Forelimb muscle (tissue), 1 donor: ENCODE measurements at places on chromosomes 1 and 21.

DNA sequence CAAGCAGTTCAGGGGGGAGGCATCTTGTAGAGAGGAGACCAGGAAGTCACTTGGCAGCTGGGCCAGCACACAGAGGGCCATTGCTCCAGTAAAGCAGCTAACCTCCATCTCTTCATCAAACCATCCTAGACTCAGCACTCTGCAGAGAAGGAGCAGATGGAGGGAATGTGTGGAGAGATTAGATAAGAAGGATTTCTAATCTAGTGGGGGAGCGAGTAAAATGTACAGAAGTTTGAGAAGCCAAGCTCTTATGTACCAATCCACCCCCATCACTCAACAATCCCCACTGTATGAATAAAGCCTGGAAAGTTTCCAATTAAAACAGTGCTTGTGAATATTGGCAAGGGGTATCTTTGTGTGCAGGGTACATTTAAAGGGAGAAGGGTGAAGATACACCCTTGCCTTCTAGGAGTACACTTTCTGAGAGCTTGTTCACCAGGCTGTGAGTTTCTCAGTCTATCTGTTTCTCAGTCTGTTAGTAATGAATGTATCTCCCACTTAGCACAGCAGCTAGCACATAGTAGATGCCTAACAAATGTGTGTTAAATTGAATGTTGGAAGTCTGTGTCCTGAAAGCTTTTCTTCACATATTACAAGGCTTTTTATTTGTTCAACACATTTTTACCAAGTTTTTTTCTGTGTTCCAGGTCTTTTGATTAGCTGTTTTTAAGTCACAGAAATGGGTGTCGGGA is 142.7 kb upstream of the UBE2U start:
- DNase-seq, result no peak

DNA sequence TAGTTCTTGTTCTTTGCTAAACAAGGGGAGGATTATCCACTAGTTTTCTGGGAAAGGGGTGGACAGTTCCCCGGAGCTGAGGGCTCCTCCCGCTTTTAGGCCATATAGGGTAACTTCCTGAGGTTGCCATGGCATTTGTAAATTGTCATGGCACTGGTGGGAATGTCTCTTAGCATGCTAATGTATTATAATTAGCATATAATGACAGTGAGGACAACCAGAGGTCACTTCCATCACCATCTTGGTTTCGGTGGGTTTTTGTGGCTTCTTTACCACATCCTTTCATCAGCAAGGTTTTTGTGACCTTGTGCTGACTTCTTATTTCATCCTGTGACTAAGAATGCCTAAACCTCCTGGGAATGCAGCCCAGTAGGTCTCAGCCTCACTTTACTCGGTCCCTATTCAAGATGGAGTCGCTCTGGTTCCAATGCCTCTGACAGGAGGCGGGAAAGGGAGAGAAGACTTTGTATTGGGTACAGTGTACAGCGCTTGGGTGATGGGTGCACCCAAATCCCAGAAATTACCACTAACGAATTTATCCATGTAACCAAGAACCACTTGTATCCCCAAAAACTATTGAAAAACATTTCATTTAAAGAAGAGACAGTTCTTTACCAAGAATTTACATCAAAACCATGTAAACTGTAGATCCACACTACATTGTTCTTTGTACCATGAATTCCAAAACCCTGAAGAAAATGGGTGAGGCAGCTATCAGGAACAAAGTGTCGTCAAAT is 8.7 kb upstream of the SLC2A5 start:
- DNase-seq, result no peak

GRCh38 chr1:213661302-213661701 is 326.5 kb upstream of the PROX1 start:
- DNase-seq, result no peak

DNA sequence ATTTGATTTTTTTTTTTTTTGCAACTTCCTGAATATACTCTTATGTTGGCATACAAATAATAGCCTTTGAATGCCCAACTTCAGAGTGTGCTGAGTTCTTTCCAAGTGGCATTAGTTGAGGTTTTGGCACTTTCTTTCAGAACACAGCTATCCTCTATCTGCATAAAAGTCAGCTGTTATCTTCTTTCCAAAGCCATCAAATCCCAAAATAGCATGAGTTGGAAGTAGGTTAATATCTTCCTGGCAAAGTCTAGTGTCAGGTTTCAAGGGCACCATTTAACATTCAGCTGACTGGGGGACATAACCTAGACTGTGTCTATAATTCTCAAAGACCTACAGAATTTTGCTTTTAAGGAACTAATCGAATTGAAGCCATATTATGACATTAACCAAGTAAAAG is 223.9 kb downstream of the PLPP3 start:
- no peak for DNase-seq

DNA sequence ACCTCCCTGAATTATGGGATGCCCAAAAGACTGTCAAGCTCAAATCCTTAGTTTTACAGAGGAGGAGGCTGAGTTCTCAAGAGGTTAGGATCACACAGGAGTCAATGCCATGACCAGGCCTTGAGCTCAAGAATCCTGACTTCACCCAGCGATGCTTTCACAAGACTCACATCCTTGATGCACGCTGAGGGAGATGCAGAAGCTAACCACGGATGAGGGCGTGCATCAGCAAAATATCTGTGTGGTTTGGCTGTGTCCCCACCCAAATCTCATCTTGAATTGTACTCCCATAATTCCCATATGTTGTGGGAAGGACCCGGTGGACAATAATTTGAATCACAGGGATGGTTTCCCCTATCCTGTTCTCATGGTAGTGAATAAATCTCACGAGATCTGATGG is 133.2 kb downstream of the KCNJ6 start:
- no peak for DNase-seq

DNA sequence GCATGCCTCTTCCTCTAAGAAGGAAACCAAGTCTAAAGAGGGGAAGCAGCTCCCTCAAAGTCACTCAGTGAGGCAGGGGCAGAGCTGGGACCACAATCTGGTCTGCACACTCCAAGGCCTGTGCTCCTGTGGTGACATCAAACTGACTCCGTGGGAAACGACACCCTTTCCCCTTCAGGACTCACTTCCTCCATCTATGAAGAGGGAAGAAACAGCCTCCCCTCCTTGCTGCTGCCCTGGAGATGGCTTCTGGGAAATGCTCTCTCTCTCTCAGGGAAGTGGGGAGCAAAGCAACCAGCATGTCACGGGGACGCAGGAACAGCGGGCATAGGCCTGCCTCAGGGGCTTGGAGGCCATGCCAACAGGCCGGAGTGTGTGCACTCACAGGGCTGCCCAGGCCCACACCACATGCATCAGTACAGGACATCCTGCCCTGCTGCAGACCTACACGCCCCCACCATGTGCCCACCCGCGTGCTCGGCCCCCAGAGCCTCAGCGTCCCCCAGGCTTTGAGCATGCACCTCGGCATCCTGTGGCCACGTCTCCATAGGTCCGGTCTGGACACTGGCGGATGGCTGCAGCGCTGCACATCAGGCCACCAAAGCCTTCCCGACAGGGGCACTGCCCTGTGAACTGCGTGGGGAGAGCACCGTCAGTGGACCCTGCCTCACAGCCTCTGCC is 25.7 kb downstream of the LAMB3 start:
- no peak for DNase-seq

GRCh38 chr1:38243106-38243505 is 196.5 kb upstream of the POU3F1 start:
- DNase-seq, result no peak

GRCh38 chr1:66364578-66365391 is 169.2 kb upstream of the SGIP1 start:
- DNase-seq, result no peak

DNA sequence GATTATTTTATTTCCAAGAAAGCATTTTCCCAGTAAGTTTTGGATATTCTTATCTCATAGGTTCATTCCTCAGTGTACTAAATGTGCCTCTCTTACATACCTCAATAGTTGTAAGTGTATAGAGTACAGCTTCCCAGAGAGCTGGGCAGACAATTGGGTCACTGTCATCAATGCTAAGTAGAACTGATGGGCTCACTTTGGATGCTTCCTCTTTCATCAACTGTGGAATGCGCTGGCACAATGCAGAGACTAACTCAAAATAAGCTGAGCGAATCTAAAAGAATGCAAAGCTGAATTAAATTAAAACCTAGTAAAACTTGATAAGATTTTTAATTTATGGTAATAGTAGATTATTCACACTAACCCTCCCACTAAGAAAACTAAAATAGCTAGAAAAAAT is 21.5 kb downstream of the LTN1 start:
- DNase-seq, result no peak

- DNase-seq, result peak; percentile 76
These were observed 11.8 kb upstream of the RAB3B start for GRCh38 chr1:52002038-52002917.

- no peak for DNase-seq
These were observed 9.0 kb downstream of the TTLL10 start for GRCh38 chr1:1182491-1183220.

- DNase-seq, result no peak
These were observed 913 bp upstream of the S1PR1 start for GRCh38 chr1:101235696-101236515.

- no peak for DNase-seq
These were observed 11.5 kb downstream of the ZP4 start for GRCh38 chr1:237879195-237879594.

DNA sequence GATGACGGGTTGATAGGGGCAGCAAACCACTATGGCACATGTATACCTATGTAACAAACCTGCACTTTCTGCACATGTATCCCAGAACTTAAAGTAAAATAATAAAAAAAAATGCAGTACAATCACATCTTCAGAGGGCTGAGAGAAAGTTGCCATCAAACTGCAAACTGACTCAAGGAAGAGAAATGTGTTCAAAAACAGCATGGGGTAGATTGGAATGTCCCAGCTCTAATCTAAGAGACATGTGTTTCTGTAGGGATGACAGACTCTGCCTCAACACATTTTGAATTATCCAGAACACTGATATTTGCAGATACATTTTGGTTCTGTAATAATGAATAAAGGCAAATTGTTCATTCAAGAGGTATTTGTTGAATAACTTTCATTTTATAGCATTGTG is 171.2 kb upstream of the RUNX1 start:
- no peak for DNase-seq

DNA sequence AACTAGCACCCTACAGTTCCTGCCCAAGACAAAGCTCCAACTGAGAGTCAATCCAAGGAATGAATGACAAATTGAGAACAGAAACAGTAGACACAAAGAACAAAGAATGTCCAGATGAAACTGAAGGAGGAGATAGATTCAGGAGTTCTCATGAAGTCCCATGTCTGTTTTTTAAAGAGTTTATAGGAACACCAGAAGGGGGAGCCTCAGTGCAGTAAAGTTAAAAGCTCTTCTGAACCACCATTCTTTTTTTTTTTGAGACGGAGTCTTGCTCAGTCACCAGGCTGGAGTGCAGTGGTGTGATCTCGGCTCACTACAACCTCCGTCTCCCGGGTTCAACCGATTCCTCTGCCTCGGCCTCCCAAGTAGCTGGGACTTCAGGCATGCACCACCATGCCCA is 323.6 kb downstream of the MRPL39 start:
- no peak for DNase-seq

DNA sequence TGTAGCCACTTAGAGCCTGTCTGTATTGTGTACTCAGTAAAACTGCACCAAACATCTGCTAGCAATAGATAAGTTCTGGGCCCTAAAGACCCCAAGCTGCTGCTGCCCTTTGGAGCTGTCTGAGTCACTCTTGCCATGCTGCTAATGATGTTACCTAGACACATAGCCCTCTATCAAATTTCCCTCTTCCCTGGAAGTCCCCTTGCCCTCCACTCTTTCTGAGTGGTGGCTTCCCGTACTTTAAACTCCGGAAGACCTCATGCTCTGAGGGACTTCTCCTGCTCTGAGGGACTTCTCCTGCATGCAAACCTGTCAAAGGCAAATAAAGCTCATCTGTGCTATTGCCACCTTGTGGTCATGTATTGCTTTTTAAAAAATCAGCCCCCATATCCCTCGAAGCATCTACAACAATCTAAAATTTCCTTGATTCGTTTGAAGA is 34.0 kb downstream of the FH start:
- DNase-seq, result no peak

GRCh38 chr1:6510493-6510892 is 19.0 kb upstream of the PLEKHG5 start:
- DNase-seq, result no peak
